ENCODE measurements at places on chromosomes 3 and 15.

DNA sequence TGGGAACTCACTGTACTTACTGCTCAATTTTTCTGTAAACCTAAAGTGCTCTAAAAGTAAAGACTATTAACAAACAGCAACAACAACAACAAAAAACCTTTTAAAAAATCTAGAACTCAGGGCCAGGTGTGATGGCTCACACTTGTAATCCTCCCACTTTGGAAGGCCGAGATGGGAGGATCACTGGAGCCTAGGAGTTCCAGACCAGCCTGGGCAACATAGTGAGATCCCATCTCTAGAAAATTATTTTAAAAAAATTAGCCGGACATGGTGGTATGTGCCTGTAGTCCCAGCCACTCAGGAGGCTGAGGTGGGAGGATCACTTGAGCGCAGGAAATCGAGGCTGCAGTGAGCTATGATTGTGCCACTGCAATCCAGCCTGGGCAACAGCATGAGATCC lies 161.8 kb downstream of the NUP210 start:
- DNase-seq: no peak

DNA sequence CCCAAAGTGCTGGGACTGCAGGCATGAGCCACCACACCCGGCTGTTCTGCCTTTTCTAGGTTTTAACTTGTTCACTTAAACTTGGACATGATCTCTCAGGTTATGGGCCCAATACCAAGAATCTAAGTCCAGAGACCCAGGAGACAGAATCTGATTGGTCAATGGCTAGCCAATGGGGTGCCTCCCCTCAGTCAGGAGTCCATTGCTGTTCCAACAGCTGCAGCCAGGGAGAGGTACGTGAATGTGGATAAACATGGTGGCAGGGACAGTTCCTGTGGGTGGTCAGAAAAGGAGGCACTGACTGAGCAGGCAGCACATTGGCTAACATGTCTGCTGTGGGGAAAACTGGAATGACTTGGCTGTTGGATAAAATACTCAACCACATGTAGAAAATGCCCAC lies 140.3 kb downstream of the RPLP1 start:
- DNase-seq: no peak

GRCh38 chr3:127064391-127065137 lies 81.6 kb downstream of the PLXNA1 start:
- DNase-seq: no peak

GRCh38 chr3:36993326-36994283 lies at the start of gene MLH1:
TSS of gene MLH1 (plus strand) at chr3:36993518. CDS start at chr3:36993548, 30 bp downstream.
- peak; percentile 98 for DNase-seq

DNA sequence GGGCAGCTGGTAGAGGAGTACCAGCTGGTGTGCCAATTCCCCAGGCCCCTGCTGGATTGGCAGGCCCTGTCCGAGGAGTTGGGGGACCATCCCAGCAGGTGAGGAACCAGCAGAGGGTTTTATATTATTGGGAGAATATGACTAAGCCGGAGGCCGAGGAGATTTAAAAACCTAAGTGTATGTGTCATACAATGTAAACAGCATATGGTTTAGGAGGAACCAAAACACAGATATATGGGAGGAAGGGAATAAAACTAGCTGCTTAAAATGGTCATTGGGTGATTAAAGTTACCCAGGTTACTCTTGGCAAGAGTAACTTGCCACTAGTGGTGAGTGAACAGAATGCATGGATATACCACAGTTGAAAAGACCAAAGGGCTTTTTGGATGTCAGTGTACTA lies 22.1 kb downstream of the SNRPN start:
- DNase-seq: no peak

DNA sequence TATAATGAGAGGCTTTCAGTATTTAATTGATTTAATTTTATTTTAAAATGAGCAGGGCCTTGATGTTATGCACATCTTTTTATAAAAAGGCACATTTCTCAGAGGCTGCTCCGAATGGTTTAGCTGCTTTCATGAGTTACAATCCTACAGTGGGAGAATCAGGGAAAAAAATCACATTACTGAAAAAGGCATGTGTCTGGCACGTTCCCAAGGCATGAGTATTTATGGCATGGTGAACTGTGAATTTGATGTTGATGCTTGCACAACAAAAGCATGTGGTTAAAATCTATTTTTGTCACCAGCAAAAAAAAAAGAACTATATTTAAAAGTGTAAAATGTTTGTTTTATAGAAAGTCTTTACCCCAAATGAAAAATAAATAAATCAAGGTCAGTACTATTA lies 485.2 kb upstream of the ROBO2 start:
- no peak for DNase-seq

GRCh38 chr3:192128922-192129321 lies 598.4 kb downstream of the FGF12 start:
- DNase-seq: no peak

DNA sequence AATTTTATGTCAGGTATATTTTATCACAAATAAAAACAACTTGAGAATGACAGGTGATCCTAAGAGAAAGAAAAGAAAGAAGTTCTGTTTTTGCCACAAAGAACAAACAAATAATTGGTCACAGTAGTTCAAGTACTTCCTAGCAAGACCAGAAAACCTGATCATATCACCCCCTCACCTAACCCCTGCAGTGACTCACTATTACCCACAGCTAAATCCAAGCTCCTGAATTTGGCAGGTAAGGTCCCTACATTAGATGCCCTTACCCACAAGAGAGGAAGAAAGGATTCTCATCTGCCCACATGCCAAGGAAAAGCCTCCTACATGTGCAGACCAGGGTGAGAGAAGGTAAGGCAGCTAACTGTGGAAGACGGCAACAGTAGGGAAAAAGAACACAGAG lies 4.4 kb downstream of the SSUH2 start:
- no peak for DNase-seq

DNA sequence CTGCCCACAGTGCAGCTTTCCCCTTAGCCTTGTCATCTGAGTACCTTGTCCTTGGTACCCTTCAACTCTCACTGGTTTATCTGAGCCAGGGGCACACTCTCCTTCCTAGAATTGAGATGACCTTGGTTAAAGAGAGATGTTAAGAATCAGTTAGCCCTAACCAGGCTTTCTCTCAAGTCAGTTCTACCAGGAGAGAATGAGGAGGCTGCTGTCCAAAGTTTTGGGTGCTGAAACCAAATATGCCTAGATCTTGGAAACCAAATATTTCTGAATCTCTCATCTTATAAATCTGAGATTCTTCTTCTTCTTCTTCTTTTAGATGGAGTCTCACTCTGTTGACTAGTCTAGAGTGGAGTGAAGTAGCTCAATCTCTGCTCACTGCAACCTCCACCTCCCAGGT lies 12.0 kb upstream of the CTXND1 start:
- DNase-seq: no peak

GRCh38 chr3:125172346-125172745 lies 40.2 kb downstream of the SLC12A8 start:
- DNase-seq: no peak

- DNase-seq: no peak
Measured at GRCh38 chr3:49725906-49726681, 2.3 kb upstream of the GMPPB start.

GRCh38 chr15:90020936-90021507 lies 19.9 kb downstream of the ZNF710 start:
- DNase-seq: no peak

- DNase-seq: no peak
Measured at GRCh38 chr3:196778755-196779154, 39.1 kb downstream of the PAK2 start.

DNA sequence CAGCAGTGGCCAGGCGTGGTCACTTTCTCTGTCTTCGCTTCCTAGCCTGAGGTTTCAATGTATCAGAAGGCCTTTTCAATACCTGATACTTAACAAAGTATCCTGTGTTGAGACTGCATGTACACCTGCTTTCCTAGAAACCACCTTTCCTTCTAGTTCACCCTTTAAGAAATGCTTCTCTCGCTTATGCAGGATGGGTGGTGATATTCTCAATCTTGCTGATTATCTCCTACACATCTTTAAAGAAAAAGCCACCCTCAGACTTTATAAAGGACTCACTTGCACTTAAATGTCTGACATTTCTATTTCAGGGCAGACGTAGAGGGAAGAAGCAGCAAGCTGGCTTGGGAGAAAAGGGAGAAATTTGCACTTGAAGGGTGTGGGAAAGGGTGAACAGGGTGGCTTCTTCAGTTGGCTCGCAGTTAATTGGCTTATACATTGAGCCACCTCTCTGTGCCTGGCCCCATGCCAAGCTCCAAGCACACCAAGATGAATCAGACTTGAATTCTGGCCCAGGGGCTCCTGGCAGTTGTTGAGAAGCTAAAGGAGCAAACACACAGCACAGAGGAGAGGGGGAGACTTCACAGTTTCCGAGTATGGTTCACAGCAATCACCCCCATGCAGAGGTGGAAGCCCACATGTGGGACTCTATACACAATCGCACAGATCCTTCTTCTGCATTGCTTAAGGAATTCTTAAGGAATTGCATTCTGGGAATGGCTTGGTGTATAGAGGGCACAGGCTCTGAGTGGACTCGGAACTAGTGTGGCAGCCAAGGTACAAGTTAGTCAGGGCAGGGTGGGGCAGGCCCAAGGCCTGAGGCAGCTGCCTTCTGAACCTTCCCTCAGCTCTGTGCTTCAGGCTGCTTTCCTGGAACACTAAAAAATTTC lies 1.3 kb downstream of the ARL6IP5 start:
- DNase-seq: peak; percentile 26

- no peak for DNase-seq
Measured at GRCh38 chr3:53489787-53490458, 4.5 kb upstream of the CACNA1D start.

Measured in T-helper 1 cell (primary cell).